ENCODE measurements at places on chromosomes 1 and 21.

- DNase-seq: no peak
These were observed 500 bp upstream of the PEA15 start for GRCh38 chr1:160204526-160205241.

- DNase-seq: no peak
These were observed 221.2 kb downstream of the KCNH1 start for GRCh38 chr1:210912752-210913151.

GRCh38 chr1:116835161-116835560, 74.6 kb upstream of the PTGFRN start:
- DNase-seq: no peak

DNA sequence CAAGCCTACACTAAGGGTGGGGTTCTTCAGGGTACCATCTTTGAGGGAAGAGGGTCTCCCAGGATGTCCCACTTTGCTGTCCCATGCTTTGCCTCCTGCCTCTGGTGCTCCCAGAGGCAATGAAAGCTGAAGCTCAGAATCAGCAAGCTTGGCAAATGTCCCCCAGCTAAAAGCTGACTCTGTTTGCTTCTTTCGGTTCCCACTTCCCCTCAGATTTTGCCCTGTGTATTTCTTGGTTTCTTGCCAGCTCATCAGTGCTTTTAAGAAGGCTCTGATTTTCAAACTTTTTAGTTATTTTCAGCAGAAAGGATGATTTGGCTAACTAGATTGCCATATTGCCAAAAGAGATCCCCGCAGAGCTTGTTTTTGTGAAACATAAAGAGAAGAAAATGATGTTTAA, 33.1 kb upstream of the COG2 start:
- DNase-seq: no peak

- no peak for DNase-seq
These were observed 61.0 kb downstream of the TOR3A start for GRCh38 chr1:179142889-179143299.

GRCh38 chr21:35603494-35603893, 456.8 kb downstream of the SETD4 start:
- DNase-seq: no peak

DNA sequence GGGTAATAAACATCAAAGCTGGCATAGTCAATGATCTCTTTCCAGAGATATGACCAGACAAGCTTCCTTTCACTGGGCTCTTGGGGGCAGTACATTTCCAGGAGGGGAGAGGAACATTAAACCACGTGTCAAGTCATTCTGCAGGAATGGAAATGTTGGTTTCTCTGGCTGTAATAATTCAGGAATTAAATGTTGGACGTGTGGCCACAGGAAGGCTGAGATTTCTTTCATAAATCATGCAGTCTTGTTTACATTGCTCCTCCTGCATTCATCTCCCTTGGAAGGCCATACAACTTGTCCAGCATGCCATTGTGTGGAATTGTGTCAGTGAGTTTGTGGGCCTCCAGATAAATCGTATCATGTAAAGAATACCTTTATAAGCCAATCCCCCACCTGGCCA, 259.2 kb downstream of the ADGRL2 start:
- DNase-seq: no peak

- DNase-seq: no peak
These were observed 23.8 kb downstream of the STUM start for GRCh38 chr1:226572325-226572726.

- no peak for DNase-seq
These were observed 46.4 kb upstream of the ENAH start for GRCh38 chr1:225699336-225699735.

- DNase-seq: no peak
These were observed 83.3 kb upstream of the TMEM51 start for GRCh38 chr1:15070145-15070748.

GRCh38 chr1:100860397-100860991, 34.1 kb downstream of the EXTL2 start:
- DNase-seq: no peak

DNA sequence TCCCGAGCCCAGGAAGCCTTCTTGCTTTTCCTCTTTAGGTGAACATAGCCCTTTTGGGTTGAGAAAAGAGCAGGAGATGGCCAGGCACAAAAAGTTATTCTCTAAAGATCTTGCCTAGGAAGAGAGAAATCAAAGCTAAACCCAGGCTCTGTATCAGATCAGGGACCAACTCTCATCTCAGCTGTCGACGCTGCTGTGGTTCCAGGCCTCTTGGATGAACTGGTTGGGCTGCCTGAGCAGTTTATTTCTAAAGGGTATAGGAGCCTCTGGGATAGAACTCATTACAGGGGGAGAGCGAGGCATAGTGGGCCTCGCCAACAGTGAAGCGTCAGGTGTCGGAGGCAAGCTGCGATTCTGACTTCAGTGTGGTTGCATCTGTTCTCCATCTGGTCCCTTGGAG, 82.6 kb upstream of the F3 start:
- DNase-seq: no peak

DNA sequence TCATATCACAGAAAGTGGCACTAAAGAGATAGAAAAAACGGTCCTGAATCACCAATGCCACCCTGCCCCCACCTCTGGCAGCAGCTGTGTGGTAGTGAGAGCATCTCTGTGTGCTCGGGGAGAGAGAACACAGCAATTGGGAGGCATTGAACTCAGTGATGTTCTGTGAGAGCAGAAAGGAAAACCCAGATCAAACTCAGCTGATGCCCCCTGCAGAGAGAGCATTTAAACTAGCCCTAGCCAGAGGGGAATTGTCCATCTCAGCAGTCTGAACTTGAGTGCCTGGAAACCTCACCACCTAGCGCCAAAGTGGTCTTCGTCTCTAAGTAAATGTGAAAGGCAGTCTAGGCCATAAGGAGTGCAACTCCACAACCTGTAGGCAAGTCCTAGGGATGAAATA, 21.3 kb downstream of the SLC44A5 start:
- DNase-seq: no peak

DNA sequence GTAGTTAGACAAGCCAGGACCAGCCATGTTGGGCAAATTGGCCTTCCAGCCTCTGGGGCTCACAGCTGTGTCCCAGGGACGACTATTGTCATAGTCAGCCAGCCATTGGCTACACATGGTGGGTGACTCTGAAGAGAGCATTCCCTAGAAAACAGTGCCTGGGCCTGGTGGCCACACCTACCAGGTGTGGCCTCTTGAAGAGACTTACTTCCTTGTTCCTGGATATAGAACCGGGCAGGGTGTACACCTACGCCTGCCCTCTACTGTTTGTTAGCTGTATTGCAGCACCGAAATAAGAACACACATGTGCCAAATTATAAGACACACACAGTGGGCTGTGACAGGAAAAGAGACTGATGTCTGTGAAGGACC, 134.6 kb upstream of the ARHGEF16 start:
- no peak for DNase-seq

DNA sequence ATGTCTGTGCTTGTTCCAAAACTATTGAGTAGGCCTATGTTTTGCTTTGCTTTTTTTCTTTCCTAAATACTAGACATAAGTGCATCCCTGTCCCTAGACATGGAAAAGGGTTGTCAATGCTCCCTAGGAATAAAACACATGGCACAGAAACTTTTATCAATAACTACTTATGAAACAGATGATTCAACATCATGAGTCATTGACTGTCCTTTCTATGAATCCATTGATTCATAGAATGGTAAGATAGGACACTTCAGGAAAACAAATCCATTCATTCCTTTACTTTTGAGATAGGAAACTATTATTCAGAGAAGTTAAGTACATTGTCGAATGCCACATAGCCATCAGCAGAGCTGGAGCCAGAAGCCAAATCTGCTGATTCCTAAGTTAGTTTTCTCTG, 147.5 kb downstream of the TSEN15 start:
- no peak for DNase-seq

- DNase-seq: no peak
These were observed 507.7 kb upstream of the PRMT6 start for GRCh38 chr1:106548726-106549125.

- DNase-seq: no peak
These were observed 31.1 kb upstream of the POFUT2 start for GRCh38 chr21:45318556-45319404.

DNA sequence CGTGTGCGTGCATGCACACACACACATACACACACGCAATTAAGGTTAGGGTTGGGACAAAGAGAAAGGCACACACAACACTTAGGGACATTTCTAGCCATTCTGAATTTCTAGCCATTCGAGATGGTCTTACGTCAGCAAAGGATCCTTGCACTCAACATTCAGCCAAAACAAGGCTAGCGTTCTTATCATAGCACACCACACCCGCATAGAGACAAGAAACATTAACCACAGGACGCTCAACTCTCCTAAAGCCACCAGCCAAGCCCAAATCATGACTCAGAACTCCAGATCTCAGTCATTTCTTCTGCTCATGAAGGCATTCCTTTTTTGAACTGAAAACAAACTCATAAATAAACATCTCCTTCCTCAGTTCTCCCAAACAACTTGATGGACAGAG, 106.8 kb downstream of the LMO4 start:
- no peak for DNase-seq

DNA sequence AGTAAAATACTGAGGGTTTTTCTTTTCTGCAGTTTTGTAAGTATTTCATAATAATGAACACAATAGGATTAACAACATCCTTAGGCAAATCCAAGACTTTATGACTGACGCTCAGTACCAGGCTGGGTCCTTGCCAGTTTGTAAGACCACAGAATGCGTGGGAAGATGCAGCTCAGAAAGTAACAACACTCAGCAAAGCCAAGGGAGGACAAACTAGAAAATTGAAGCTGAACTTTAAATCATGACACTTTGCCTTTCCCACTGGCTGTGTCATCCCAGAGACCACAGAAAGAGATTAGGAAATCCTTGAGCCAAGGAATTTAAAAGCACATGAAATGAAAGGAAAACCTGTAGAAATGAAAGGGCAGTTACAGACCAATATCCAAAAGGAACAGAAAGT, 426.3 kb upstream of the CHRM3 start:
- DNase-seq: no peak

- DNase-seq: no peak
These were observed 489 bp downstream of the TNNI1 start for GRCh38 chr1:201421041-201421440.

DNA sequence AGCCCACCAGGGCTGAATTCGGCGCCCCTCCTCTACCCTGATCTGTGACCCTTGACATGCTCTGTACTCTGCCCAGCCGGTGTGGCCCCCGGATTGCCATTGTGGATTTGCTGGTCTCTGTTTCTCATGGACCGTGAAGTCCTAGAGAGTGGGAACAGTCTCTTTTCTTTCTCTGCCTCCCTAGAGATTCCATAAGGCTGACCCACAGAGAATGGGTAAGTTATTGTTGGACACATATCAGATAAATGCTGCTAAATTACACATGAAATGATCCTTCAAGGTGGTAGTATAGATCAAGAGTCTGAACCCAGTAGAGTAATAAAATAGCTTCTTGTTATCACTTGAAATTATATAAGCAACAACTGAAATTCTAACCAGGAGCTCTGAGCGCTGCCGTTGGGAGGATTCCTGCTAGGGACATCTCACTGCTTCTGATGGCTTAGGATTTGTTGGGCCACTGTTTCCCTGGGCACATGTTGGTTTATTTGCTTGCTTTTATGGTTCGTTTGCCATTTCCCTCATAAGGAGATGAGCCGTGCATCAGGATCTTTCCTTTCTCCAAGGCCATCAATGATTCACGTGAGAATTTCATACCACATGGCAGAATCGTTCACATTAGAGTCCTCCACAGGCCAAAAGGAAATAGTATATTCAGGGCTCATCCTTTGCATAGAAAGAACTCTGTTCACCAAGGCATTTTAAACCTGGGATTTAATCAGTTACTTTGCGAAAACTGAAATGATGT, 111.9 kb downstream of the ZBTB18 start:
- DNase-seq: no peak

- DNase-seq: no peak
These were observed 7.2 kb downstream of the ZDHHC18 start for GRCh38 chr1:26833432-26834405.

- no peak for DNase-seq
These were observed 69.2 kb upstream of the SSBP3 start for GRCh38 chr1:54475357-54475881.

GRCh38 chr1:156692441-156692924, 12.9 kb downstream of the CRABP2 start:
- DNase-seq: no peak

GRCh38 chr21:41168391-41169257, 664 bp downstream of the BACE2 start:
- no peak for DNase-seq

GRCh38 chr1:155591770-155592169, 18.2 kb upstream of the MSTO1 start:
- DNase-seq: no peak

Data from amygdala (tissue), 56 donors.